ENCODE measurements at places on chromosomes 3 and 15.

GRCh38 chr15:95528920-95529319, 801.6 kb upstream of the NR2F2 start:
- no peak for DNase-seq

DNA sequence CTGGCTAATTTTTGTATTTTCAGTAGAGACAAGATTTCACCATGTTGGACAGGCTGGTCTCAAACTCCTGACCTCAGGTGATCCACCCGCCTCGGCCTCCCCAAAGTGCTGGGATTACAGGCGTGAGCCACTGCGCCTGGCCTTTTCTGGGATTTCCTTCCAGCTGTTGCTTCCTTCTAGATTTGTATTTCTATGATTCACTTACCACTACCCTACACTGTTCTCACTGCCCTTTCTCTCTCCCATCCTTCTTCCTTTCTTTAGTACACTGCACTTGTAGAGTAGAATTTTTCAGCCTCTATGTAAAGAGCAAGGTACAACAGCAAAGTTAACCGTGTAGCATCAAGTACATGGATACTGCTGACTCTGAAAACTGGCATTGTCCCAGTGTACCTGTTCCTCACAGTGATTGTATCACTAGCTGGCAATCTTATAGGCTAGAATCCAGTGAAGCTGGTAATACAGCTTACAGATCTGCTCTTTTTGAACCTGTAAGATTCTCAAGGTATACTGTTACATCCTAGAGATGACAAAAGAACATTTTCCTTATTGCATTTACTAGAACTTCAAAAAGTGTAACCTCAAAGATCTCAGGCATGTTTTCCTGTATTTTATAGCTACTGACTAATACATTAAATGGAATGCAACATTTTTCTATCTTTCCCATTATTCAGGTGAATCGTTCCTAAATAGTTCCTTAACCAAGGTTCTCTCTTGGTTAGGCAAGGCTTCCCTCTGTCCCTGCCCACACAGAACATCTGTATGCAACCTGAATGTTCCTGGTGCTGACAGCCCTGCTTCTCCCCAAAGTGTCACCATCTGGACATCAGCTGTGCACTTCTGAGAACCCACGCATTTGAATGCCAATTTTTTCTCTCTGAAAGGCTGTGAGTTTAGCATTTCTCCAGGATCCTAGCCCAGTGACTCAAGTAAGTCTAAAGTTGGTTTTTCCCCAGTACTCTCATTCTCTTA, 74.1 kb upstream of the RAP2B start:
- DNase-seq: no peak

- DNase-seq: no peak
Observed at GRCh38 chr15:82568986-82569385, 28.7 kb upstream of the RPS17 start.

DNA sequence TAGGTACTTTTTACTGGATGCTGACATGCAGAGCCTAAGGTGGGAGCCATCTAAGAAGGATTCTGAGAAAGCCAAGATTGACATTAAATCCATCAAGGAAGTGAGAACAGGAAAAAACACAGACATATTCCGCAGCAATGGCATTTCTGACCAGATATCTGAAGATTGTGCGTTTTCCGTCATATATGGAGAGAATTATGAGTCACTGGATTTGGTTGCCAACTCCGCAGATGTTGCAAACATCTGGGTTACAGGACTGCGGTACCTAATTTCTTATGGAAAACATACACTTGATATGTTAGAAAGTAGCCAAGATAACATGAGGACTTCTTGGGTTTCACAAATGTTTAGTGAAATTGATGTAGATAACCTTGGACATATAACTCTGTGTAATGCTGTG, 125.1 kb downstream of the PLCL2 start:
- no peak for DNase-seq

DNA sequence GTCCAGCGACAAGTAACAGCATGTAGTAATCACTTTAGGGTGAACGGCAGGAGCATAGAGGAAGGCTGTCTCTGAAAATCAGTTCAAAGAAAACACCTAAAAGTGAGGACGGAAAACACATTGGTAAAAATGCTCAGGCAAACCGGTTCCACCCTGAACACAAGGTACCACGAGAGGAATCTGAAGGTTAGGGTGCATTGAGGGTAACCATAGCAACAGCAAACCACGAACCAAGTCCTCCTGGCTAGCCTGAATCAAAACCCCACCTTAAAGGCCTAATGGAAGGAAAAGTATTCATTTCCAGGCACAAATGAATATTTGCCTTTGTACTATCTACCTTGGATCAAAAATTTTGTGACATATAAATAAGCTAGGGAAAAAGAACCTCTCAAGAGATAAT, 315.0 kb downstream of the OCA2 start:
- DNase-seq: no peak

DNA sequence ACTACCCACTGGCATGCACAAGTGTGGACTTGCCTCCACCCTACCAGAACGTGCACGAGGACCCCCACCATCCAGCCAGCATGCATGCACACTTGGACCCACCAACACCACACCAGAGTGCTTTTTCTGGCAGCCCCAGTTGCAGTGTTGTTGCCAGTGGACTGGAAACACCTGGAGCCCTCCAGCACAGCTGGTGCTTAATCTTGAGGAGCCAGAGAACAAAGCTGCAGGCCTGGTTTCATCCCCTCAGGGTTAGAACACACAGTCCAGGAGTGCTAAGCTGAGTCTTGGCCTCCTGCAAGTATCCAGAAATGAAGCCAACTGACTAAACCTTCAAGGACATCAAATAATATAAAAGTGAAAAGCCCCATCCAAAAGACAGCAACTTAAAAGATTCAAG, 888.0 kb downstream of the NTRK3 start:
- DNase-seq: no peak

GRCh38 chr3:141405591-141405990, 37.3 kb downstream of the ZBTB38 start:
- DNase-seq: no peak

GRCh38 chr3:27392950-27393679, 23.9 kb upstream of the NEK10 start:
- no peak for DNase-seq

GRCh38 chr15:70342554-70343548, 245.1 kb upstream of the TLE3 start:
- no peak for DNase-seq

- no peak for DNase-seq
Observed at GRCh38 chr3:191362037-191362436, 31.7 kb upstream of the UTS2B start.

- no peak for DNase-seq
Observed at GRCh38 chr3:190366133-190366532, 21.8 kb upstream of the CLDN16 start.

GRCh38 chr15:85482894-85483293, 102.5 kb downstream of the AKAP13 start:
- no peak for DNase-seq

- DNase-seq: no peak
Observed at GRCh38 chr3:133568294-133569014, 5.0 kb upstream of the CDV3 start.

DNA sequence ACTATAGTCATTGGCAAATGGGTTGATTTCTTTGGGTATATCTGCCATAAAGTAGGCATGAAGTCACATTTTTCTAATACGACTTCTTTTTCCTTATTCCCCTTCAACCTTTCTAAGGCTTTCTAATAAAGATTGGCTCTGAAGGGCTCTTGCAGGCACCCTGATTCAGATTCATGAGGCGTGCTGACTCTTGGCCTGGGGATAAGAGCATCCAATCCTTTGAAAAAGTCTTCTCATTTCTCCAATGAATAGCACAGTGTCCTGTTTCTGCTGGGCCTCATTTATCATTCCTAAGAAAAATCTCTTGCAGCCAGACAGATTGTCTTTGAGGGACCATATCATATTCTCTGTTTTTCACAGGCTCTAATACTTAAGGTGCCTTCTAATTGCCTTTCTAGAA, 32.3 kb upstream of the BNIP2 start:
- DNase-seq: no peak

- no peak for DNase-seq
Observed at GRCh38 chr3:159887911-159888310, 100.7 kb upstream of the IL12A start.
